ENCODE measurements at places on chromosomes 5 and 9.

GRCh38 chr5:100787648-100788047 is 115.4 kb downstream of the ST8SIA4 start:
- DNase-seq = no peak

- DNase-seq = no peak
These were observed 119.0 kb upstream of the TXNDC8 start for GRCh38 chr9:110456681-110457080.

GRCh38 chr5:6342689-6343315 is 35.5 kb downstream of the MED10 start:
- no peak for DNase-seq

GRCh38 chr5:159198063-159199036 is 11.0 kb downstream of the RNF145 start:
- no peak for DNase-seq

GRCh38 chr9:124222109-124222508 is 35.6 kb upstream of the NEK6 start:
- DNase-seq = no peak

DNA sequence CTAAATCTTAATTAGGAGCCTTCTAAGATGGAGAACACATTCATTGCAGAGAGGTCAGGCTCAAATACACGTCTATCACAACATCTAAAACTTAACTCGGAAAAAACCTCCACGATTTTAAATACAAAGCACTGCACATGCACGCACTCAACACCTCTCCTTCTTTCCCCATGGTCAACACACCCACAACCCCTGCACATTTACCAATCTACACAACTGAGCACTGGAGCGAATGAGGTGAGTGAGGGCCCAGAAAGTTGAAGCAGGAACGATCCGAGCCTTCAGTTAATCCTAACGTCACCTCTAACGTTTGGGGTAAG is 278 bp upstream of the NIPSNAP3A start:
- no peak for DNase-seq

- no peak for DNase-seq
These were observed 297.1 kb upstream of the IRX4 start for GRCh38 chr5:2179861-2180260.

DNA sequence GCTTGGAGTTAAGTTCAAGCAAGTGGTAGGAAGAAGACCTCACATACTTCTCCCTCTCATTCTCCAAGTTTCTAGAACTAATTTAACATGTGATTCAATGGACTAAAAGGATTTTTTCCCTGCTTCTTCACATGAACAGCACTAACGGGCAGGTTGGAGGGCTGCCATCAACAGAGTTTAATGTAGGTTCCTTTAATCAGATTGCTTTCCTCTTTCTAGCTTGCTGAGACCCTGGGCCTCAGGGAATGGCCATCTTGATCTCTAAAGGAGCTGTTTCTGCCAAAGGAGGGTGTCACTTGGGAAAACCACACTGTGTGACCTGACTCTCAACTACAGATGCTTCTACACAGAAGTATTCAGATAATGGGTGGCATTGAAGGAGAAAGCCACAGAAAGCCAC is 223.3 kb downstream of the PIK3R1 start:
- DNase-seq = no peak

DNA sequence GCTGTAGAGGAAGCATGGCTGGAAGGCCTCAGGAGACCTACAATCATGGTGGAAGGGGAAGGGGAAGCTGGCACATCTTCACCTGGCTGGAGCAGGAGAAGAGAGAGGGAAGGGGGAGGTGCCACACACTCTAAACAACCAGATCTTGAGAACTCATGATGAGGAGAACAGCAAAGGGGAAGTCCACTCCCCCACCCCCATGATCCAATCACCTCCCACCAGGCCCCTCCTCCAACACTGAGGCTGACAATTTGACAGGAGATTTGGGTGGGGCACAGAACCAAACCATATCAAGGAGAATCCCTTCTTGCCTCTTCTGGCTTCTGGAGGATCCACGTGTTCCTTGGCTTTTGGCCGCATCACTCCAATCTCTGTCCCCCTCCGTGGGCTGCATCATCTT is 13.1 kb upstream of the CMBL start:
- DNase-seq = no peak

GRCh38 chr5:160133071-160133917 is 14.0 kb upstream of the PWWP2A start:
- peak; percentile 38 for DNase-seq

DNA sequence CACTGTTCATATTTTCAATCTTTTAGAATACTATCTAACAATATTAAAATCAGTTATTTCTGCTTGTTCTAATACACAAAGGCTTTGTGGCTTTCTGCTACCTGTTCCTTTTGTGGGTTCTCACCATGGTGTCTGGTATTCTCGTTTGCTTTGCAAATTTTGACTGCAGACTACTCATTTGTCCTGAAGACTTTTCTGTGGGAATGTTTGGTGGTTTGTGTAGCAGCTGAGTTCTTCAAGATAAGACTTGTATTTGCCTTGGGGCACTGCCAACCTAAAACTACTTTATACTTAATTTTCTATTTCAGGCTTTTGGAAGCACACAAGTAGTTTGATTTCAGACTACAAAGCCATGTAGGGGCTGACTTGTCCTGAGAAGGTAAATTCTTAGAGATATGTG is 11.1 kb downstream of the IL33 start:
- peak; percentile 44 for DNase-seq

DNA sequence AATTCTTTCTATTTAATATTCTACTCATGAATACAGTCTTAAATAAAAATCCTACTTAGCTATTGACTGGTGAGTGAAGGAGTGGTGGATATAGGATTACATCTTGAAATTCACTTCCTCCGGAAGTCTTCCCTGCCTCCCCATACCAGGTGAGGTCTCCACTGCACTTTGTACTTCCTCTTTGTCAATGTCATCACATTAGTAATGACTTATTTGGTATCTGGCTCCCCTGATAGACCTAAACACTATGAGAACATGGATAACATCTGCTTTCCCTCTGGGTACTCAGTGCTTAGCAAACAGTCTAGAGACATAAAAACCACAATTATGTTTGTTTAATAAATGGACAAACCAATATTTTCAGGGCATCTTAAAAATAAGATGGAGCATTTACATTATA is 532.1 kb downstream of the PDE4D start:
- no peak for DNase-seq

GRCh38 chr9:113741886-113742854 is 133.9 kb upstream of the ZNF618 start:
- DNase-seq = no peak

GRCh38 chr9:118094387-118094786 is 390.2 kb downstream of the TLR4 start:
- no peak for DNase-seq

DNA sequence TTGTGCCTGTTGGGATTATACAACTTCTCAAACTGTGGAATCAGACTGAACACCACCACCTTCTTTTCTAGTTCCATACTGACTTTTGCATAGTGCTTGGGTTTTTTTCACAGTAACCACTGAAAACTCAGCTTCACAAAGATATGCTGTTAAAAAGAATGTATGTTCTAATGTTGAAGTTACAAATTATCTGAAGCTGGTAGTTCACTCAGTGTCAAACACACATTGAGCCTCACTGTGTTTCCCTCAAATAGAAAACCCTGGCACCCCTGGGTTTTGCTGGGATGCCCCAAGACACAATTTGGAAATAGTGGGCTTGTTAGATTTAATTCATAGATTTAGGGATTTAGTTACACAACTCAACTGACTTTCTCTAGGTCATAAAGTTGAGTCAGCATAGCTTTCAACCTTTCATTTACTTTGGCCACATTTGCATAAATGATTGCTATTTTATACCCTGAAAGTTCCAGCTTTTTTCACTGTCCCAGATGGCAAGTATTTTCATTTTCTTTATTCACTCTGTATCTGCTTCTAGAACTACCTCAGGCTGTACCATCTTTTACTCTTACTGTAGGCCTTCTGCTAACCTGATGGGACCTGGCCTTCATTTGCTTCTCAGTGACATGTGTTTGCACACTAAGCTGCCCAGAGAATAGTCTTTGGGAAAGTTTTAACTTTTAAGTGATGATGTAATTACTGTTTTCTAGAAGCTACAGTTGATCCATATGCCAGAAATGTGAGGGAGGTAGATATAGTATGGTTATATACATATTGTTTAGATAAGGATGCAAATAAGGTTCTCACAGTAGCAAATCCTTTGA is 115.1 kb downstream of the CDC42SE2 start:
- DNase-seq = no peak

DNA sequence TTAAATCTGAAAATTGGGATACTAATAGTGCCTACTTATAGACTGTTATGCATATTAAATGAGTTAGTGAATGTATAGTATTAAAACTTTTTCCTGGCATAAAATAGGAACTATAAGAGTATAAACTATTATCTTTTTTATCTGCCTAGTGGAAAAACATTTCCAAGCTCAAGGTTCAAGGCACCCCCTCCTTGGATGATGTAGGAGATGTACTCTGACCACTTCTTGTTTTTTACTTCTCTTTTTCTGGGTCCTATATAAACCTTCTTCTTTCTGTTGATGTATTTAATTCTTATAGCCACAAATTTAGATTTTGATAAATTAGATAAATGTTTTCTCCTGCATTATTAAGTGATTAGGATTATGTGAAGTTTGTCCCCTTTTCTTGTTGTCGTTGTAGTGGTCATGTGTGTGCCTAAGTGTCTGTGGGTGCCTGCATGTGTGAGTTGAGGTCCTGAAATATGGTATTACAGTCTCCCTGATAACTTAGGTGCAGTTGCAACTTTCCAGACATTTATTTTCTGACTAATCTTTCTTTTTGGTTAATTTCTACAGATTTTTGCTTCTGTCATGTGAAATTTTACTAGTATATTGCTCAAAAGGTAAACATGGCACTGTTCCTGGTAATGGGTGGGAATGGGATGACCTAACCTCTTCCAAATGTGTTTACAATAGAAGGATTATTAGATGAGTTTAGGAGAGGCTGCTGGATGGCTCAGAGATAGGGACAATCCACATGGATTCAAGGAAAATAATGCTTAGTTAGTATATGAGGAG is 160.8 kb upstream of the CDKN2B start:
- DNase-seq = no peak

DNA sequence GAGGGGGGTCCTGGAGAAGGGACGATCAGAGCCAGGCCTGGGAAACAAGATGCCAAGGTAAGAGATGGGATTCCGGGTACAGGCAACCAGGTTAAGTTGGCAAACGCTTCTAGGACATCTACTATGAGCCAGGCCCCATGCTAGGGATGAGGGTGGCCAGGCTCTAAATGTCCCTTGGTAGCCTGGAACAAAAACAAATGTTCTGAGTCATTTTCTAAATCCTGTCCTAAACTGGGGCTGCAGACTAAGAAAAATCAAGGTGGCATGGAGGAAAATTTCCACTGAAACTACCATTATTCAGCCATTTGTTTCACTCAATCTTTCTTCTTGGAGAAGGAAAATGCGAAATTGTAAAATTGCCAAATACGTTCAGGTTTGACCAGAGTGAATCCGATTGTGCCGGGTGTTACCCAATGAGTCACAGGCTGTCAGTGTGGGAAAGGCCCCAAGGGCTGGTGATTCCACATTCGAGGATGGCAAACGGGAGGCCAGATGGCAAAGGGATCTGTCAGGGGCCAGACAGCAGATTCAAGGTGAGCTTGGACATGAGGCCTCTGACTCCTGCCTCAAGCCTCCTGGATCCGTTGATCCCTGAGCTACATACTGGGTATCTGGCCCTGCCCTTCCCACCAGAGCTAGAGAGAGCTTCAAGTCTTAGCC is 57.6 kb downstream of the PAX5 start:
- DNase-seq = no peak
